CD4-positive, alpha-beta T cell treated with Interleukin-1 beta for 1 hour (primary cell): ENCODE measurements at places on chromosomes 16 and 17.

DNA sequence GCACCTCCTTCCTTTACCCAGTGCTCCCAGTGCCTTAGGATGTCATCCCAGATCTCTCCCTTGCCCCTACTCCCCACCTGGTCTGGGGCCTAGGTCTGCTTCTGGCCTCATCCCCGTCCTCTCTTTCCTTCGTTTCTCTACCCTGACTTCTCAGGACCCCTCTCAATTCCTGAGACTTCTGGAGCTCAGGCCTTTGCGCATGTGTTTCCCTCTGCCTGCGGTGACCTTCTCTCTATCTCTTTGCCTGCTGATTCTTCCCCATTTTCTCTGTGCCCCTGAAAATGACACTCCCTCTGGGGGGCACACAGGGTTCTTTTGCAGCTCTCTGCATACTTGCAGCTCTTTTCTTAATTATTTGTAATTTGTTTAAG is 13.5 kb downstream of the ADORA2B start:
- no peak for DNase-seq

GRCh38 chr17:17567631-17568030 is 23.9 kb downstream of the PEMT start:
- no peak for DNase-seq

- DNase-seq, result no peak
These were observed 9.5 kb upstream of the CDH15 start for GRCh38 chr16:89161763-89162713.

- DNase-seq, result no peak
These were observed 34.1 kb upstream of the SLC38A10 start for GRCh38 chr17:81328978-81329926.

- no peak for DNase-seq
These were observed 120.4 kb downstream of the PARN start for GRCh38 chr16:14509675-14510132.

- DNase-seq, result no peak
These were observed 50.5 kb upstream of the KDM8 start for GRCh38 chr16:27152801-27153200.

GRCh38 chr17:44374306-44375195 is 10.9 kb upstream of the FAM171A2 start:
- no peak for DNase-seq

DNA sequence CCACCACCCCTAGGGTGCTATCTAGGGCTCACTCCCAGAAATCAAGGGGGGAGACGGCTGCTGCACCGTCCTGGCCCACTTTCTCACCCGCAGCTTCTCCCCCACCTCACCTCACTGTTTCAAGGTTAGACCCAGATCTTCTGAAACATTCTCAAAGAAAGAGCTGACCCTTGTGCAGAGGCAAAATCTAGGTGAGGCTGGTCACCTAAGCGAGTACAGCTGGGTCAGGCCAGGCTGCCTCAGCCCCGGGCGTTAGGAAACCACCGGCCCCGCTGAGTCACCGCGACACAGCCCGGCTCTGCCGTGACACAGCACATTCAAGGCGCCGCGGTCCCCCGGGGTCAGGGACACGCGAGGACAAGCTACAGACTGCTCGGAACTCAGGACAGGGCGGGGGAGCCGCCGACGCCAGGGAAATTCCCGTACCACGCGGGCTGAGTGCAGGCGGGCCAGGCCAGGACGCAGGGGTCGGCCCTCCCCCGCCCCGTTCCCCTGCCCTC is 27.1 kb downstream of the GNPTG start:
- DNase-seq, result peak; percentile 66

DNA sequence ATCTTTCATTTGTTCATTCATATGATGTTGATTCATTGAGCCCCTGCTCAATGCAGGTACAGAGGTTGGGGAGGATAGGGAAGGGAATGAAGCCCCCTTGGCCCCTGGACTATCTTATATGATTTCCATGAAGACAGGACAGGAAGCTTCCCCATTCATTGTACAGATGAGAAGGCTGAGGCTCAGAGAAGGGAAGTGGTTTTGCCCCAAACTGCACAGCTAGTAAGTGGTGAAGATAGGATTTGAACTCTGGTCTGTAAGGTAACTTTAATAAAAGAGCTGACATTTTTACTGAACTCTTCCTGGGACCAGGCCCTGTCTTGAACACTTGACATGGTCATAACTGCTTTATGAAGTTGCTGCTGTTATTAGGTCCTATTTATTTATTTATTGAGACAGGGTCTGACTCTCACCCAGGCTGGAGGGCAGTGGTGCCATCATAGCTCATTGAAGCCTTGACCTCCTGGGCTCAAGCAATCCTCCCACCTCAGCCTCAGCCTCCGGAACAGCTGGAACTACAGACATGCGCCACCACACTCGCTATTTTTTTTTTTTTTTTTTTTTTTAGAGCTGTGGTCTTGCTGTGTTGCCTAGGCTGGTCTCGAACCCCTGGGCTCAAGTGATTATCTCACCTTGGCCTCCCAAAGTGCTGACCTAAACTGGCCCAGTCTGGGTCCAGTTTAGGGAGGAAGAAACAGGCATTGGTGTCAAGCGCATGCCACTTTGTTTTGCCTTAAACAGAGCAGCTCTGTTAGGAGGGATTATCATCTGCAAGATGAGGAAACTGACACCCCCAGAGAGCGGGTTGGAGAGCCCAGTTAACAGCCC is 5.0 kb downstream of the CTF1 start:
- DNase-seq, result no peak

GRCh38 chr16:14372471-14372870 is 257.6 kb downstream of the PARN start:
- DNase-seq, result no peak

DNA sequence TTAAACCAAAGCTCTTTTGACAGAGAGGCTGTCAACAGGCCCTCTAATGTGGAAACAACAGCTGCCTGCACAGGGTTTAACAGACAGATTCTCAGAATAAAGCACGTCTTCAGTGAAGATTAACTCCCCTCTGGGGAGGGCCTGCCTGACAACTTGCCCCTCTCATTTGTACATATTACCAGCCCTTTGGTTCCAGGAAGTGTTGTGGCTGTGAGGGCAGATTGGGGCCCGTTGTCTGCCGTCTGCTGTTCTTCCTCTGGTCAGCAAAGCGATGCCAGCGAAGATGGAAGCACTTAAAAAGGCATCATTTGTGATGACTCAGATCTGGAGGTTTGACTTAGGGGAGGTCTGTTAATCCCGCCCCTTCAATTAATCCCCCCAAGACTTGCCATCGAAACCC is 177.0 kb upstream of the IRX6 start:
- no peak for DNase-seq

- DNase-seq, result no peak
These were observed 51.3 kb downstream of the FTO start for GRCh38 chr16:53755026-53755910.

- DNase-seq, result no peak
These were observed 2.5 kb downstream of the MYLK3 start for GRCh38 chr16:46745617-46746016.

DNA sequence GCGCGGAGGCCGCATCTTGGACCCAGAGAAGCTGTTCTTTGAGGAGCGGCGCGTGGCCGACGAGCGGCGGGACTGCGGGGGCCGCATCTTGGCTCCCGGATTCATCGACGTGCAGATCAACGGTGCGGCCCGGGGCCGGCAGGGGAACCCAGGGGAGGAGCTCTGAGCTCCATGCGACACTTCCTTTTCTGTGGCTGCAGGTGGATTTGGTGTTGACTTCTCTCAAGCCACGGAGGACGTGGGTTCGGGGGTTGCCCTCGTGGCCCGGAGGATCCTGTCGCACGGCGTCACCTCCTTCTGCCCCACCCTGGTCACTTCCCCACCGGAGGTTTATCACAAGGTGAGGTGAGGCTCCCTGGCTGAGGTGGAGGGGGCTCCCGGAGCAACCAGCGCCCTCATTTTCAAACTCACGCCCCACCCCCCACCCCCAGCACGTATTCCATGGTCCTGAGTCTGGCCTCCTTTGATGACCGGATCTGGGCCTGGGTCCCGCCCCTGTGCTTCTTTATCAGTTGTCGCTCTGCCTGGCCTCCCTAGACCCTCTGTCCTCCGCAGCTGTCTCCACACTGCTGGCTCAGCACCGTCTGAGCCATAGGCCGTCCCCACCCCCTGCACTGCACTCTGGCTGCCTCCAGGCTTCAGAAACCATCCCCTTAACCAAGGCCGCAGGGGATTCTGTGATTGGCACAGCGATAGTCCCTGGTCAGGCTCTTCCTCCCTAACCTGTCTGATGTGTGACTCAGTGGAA is 787 bp downstream of the AMDHD2 start:
- peak; percentile 84 for DNase-seq

DNA sequence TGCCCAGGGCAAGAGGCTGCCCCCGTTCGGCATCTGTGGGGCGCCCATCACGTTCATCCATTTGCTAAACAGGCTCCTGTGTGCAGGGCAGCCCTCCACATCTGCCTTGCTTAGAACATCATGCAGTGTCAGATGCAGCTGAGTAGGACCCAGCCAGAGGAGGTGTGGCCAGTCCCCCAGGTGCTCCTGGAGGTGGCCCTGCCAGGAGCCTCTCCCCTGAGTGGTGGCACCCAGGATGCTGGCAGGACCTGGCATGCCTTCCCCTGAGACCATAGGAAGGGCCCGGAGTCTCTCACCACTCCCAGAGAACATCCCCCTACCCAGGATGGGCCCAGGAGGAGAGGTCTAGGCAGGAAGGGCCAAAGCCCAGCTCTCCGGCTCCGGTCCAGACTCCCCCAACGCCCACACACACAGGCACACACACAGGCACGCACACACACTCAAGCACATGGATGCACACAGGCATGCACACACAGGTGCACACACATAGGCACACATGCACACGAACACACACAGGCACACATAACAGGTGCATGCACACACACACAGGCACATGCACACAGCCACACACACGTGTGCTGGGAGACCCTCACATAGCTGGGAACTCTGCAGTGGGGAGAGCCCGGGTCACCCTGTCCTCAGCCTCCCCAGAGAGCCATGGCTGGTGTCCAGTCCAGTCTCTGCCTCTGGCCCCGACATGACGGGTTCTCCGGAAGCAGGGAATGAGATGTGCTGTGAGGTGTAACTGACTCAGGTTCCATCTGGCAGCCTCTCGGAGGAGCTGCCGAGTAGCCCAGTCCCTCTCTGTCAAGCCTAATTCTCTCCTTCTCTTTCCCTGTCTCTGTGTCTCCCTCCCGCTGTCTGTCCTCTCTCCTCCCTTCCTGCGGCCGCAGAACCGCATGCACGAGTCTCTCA is 74.6 kb downstream of the AMFR start:
- DNase-seq, result no peak

- no peak for DNase-seq
These were observed 108.8 kb upstream of the HSBP1 start for GRCh38 chr16:83698964-83699363.

DNA sequence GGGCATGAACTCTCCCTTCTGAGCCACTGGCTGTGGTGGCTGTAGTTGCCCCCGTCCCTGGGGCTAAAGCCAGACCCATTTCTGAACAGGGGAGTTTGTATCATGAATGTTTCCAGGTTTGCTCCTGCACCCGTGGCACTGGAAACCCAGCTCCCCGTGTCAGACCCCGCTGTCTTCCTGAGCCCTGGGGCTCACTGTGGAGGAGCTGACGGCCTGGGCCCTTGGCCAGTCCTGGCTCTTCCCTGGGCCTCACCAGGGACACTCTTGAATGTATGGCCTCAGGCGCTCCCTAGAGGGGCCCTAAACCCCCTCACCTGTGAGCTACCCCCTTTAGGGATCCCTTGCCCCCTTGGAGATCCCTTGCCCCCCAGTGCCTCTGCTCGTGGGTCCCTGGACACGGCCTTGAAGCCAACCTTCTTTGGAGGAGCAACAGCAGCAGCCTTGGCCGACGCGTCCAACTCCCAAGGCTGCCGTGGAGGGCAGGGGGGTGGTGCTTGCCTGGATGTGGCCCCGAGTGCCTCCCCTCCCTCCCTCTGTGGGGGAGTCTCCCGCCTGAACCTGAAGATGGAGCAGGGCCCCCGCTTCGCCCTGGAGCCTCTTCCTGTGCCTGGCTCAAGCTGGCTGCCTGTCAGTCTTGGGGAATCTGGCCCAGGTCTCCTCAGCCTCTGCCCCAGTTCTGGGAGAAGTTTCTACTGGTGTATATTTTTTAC is 15.9 kb downstream of the CASKIN2 start:
- DNase-seq, result no peak

DNA sequence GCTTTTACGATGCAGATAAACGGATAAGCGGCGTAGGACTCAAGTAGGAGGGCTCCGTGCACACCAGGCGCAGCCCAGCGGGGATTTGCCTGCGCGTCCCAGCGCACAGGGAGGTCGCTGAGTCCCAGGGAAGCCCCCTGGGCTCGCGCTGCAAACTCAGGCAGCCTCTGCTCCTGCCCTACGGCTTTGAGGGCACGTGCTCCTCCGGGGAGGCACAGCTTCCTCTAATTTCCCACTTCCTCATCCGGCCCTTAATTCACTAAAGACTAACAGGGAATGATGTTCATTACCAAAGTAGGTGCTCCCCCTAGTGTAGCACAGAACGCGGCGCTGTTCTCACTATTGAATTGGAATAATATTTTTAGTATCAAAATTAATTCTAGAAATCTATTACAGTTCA is 825.4 kb downstream of the KCNJ18 start:
- no peak for DNase-seq

DNA sequence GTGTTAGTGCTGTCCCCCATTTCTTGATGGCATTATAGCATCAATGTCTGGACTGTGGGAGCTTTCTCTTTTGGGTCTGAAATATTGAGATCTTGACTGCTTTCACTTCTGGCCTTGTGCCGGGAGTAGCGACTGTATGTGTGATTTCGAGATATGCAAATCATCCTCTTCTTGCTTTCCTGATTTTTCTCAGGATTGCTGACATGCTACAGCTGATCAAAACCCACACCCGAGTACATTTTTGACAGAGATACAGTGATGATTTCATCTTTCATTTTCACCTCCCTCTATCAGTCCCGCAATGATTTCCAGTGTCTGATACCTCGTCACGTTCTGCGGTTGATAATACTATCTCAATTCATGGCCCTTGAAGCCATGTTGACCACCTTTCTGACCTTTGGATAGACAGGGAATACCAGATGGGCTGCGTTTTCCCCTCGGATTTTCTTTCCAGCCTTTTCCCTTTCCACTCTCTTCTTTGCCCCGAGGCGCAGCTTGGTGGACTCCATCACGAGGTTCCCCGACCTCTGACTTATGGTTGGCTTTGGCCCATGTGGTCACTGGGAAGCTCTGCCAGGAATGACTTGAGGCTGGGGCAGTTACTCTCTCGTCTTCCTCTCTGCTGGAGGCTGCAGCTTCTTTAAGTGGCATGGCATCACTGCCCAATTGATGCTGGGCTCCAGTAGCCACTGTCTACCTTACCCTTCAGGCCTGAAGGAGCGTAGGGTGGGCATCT is 184.4 kb downstream of the SNX29 start:
- no peak for DNase-seq

DNA sequence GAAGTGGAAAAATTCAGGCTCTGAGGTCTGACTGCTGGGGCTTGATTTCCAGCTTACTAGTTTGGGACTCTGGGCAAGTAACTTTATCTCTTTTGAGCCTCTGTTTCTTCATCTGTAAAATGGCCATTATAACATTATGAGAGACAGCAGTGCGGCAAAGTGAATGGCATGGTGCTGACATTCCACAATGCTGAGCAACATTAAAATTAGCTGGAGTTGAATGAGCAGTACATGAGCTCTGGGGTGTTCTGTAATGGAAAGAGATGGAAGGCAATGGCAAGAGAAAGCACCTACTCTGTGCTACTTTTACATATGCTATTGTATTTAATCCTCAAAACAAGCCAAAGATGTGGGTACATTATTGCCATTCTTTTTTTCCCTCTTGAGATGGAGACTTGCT is 535.7 kb upstream of the CDH11 start:
- DNase-seq, result no peak
